ENCODE measurements at places on chromosomes 4 and X.
A peak's percentile ranks its signal among the peaks of the same experiment; 100 is the strongest.

- DNase-seq, result no peak
These were observed 106.2 kb downstream of the HDAC8 start for GRCh38 chrX:72466493-72466892.

GRCh38 chr4:472881-473569 lies 25.9 kb downstream of the ZNF721 start:
- no peak for DNase-seq

DNA sequence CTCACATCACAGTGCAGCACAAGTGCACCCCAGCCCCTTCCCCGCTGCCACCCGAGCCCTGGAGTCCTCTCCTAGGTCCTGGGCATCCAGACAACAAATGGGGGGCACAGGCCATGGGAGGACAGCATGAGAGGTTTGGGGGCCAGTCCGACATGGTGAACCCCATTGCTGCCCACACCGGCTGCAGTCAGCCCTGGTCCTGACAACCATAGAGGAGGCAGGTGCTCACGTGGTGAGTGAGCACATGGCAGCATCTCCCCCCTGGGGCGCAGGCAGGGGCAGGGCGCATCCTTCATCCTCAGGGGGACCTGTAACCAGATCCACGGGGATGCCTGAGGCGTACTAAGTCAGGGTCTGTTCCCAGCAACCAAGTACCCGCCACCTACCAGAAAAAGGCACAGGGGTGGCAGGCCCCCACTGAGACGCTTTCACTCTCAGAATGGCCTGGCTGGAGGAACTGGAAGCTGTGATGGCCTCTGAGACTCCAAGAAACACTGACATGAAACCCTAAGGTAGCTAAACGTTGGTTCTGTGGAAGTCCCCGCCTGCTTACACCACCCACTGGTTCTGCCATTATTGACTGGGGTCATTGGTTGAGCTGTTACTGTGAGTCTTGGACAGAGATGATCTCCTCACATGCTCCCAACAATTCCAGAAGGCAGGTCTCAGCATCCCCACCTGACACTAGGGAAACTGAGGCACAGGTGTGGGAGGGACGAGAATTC lies 6.5 kb downstream of the ZFYVE28 start:
- no peak for DNase-seq

DNA sequence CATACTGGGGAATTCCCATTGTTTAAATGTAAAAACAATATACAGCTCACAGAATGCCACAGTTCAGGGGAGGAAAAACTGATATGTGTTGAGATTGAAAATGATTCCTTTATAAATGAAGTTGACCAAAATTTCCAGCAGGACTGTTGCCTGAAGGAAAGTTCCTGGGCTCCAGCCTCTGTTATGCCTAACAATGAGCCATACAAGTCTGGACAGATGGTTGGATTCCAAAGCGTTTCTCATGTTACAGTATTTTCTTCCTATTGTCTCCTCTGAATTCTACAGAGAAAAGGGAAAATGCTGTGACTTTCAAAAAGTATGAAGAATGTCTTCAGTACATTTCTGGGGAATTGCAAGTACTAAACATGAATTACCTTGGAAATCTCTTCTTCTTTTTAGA lies 73.3 kb downstream of the ALPK1 start:
- no peak for DNase-seq

DNA sequence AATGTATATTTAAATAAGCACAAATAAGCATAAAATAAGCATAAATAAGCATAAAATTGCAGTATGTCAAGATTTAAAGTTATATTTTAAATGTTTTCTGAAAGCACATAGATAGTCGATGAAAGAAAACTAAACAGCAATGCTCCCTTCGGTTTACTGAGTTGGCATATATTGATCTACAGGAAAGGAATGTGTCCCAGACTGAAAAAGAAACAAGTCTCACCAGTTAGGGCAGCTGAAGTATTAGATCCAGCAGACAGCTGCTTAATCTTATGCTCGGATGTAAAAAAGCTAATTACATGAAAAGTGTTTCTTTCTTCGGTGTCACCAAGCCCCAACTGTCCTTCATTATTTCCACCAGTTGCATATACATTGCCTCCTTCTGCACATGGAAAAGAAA lies 8.7 kb downstream of the RPGR start:
- no peak for DNase-seq

DNA sequence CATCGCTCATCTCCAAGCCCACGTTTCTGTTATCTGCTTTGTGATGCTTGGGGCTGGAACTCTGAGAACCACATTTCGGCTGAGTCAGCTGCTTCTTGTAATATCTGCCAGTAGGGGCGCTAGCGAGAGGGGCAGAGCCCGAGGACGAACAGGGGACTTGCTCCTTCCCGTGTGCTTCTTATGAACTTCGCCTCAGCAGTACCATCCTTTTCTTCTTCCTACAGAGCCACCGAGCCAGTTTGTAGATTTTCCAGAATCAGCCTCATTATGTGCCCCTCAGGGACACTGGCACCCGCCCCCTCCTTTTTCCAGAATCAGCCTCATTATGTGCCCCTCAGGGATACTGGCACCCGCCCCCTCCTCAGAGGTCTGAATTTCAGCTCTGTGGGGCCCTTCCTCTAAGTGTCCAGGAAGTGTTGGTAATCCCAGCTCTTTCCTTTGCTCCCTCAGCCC lies 441.7 kb upstream of the RASGEF1B start:
- peak; percentile 30 for DNase-seq

DNA sequence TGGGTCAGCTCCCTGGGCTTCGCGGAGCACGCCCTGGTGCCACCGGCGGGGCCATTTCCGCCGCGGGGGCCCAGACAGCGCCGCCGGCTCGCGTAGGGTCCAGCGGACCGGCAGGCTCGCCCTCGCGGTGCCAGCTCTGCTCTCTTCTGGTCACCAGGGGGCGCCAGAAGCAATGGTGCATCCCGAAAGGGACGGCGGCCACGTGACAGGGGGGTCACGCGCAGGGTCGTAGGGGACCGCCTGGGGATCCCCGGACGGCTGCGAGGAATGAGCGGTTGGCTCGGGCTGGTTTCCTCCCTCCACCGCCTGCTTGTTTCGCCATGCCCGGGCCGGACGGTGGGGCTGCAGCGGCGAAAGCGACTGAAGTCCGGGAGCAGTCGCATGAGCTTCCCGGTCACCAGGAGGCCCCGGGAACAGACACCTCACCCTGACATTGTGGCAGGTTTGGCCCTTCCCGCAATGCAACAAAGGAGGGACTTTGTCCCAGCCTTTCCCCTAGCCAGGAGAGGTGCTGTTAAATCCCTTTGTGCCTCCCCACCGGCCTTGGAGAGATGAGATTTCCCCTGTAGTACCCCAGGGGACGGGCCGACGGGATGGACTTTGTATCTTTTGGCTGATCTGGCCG lies 15.8 kb downstream of the ZCCHC12 start:
- DNase-seq, result peak; percentile 27

DNA sequence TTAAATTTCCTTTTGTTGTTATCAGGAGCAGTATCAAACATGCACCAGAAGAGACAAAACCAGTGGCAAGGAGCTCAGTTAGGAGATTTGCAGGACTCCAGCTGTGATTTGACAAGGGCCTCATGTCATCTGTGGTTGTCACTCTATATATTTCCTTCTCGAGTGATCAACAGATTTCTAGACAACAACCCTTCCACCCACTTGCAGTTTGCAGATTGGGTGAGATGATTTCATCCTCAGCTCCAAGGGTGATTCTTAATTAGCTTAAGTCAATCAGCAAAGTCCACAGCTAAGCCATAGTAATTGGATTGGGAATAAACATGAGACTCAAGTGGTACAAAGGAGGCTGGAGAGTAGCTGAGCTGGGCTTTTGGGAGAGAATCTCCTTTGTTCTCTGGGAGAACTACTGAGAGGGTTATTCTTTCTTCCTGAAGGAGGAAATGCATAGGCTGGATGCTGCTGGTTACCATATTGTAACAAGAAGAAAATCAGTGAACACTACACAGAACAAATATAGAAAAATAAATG lies 192.8 kb downstream of the PPARGC1A start:
- no peak for DNase-seq

DNA sequence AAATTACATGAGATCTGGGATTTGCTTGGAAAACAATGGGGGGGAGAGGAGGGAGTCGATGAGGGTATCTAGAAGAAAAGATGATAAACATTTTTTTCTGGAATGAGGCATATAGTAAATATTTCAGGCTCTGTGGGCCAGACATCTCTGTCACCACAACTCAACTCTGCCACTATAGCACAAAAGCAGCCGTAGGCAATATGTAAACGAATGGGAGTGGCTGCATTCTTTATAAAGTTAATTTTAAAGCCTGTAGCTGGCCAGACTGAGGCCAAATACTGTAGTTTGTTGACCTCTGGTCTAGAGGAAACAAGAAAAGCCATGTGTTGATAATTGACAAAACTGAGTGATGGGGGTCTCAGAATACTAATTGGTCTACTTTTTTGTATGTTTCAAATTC lies 14.1 kb upstream of the TCEANC start:
- DNase-seq, result no peak

GRCh38 chr4:60744767-60745166 lies 455.4 kb upstream of the ADGRL3 start:
- DNase-seq, result no peak

DNA sequence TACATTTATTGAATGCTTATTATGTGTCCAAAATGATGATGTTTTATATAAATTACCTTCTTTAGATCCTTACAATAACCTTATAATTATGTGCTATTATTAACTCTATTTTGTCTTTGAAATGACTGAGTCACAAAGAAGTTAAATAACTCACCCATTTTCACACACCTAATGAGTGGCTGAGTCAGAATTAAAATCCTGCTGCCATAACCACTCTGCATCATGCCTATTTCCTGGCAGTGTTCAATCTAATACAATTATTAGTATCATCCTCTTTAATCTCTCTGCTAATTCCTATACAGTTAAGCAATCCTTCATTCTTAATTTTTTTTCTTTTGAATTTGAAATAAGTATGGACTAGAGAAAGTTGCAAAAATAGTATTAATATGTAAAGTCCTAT lies 342.9 kb downstream of the CFAP299 start:
- no peak for DNase-seq

DNA sequence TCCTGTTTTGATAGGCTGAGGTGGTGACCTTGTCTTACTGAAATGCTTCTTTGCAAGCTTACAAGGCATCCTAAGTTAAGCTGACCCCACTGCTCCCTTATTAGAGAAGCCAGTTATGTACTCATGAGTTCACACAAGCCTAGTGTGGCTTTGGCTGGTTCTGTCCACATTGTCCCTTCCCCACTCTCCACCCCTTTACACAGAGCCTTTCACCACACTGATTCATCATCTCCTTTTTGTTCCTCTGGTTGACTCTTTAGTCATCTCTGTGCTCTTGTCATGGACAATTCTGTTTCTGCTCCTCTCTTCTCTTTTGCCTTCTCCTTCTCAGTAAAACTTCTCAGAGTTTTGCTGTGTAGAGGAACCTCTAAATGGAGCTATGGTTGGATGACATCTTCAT lies 4.9 kb downstream of the CHRNA9 start:
- DNase-seq, result no peak

- no peak for DNase-seq
These were observed 26.9 kb downstream of the ZNF41 start for GRCh38 chrX:47456080-47456479.

DNA sequence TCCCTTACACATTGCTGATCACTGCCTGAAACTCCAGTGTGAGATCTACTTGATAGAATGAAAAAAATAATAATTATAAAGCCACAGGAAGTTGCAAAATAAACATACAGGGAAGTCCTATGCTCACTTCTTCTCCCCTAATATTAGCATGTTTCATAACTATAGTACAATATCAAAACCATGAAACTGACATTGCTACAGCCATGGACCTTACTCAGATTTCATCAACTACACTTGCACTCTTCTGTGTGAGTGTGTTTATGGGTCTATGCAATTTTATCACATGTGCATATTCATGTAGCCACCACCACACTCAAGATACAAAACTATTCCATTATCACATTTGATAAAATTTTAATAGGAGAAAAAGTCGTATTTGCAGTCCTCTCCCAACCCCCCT lies 57.3 kb downstream of the SPINK2 start:
- DNase-seq, result no peak

DNA sequence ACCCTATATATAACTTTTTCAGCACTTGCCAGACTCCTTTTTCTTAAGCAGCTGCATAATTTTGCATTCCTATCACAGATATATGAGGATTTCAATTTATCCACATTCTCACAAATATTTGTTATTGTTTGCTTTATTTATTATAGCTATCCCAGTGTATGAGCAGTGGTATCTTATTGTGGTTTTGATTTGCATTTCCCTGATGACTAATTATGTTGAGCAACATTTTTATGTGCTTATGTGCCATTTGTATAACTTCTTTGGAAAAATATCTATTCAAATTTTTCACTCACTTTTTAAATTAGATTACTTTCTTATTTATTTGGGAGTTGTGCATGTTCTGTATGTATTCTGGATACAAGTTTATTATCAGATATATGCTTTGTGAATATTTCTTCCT lies 361.9 kb downstream of the KCTD8 start:
- no peak for DNase-seq

GRCh38 chrX:68822641-68823410 lies 6.0 kb upstream of the EFNB1 start:
- DNase-seq, result no peak

DNA sequence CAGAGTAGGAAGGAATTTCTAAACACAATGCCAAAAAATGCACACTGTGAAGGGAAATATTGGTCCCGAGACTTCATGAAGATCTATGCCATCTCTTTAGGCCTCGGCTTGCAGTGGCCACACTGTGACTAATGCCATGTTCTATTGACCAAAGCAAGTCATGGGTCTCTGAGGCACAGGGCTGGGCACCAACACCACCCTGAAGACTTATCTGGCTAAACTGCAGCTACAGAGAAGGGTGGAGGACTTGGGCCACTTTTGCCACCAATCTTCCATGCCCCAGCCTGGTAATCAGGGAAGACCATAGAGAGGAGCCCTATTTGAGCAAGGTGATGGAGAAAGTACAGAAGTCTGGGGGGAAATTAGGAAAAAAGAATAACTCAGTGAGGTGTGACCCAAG lies 42.1 kb downstream of the HMX1 start:
- no peak for DNase-seq

- peak; percentile 50 for DNase-seq
These were observed 685 bp downstream of the RAB9B start for GRCh38 chrX:103831342-103831802.

DNA sequence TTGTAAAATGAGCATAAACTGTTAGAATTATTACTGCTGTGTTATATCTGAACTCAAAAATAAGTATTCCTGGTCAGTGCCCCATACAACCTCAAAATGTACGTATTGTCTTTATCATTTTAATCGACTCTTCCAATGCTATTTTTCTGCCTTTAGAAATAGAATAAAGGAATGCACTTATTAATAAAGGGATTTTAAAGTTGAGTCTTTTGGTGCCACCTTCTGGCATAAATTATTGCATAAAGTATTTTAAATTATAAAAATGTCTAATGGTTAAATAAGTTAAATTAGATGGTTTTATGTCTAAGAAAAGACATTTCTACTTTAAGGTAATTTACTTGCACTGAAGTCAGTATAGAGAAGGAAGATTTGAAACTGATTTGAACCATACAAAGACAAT lies 424.0 kb upstream of the NDST4 start:
- DNase-seq, result no peak

Measured in activated T-cell treated with anti-CD3 and anti-CD28 coated beads for 4 hours (primary cell).